ENCODE measurements at places on chromosomes 2 and 18.

- DNase-seq: no peak
Measured at GRCh38 chr2:47905386-47906156, 727 bp downstream of the FBXO11 start.

DNA sequence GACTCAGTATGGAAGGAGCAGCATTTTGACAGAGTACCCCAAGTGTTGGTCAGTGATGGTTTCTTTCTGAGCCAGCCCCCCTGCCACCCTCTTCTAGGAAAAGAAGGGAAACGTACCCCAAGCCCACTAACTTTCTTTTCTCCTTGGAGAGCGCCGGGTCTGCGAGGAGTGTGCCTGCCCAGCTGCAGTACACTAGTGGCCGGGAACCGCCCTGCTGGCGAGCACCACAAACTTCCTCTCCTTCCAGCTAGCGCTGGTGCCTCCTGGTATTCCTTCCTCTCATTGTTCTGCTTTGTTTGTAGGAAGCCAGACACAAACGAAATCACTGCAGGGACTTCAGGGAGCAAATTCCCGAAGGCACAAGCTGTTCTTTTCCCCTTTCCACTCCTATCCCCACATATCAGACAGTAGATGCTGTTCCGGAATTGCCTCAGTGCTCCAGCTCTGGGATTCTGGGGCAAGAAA, 1.8 kb downstream of the CCDC85A start:
- no peak for DNase-seq

DNA sequence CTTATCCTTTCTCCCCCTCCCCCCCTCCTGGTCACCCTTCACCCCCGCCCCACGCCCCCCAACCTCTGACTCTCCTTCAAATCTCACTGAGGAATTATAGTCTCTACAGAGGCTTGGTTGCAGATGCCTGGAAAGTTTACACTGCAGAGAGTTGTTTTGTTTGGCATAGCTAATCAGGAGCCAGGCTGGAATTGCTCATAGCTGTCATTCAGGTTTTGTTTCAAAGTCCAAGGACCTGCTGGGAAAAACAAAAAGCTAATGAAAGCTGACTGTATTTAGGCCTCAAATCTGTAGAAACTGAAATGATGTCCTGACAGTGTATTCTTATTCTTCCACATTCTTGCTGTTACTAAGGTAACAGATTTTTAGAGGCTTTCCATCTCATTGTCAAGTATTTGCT, 22.6 kb downstream of the GREB1L start:
- no peak for DNase-seq

- no peak for DNase-seq
Measured at GRCh38 chr2:44779793-44780192, 161.7 kb upstream of the SIX3 start.

DNA sequence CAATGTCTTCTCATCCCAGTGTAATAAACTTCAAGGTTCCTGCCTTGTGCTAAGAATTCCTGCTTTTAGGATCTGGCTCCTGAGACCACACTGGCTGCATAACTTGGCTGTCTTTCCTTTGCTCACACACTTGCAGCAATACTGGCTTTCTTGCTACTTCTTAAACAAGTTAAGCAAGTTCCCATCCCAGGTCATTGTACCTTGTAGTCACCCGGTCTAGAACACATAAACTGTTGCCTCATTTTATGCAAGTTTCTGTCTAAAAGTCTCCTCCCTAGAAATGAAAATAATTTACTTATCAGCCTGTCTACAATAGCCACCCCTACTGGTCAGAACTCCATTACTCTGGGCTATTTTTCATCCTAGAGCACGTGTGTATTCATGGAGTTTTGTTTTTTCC, 887.9 kb upstream of the FAM98A start:
- DNase-seq: no peak

DNA sequence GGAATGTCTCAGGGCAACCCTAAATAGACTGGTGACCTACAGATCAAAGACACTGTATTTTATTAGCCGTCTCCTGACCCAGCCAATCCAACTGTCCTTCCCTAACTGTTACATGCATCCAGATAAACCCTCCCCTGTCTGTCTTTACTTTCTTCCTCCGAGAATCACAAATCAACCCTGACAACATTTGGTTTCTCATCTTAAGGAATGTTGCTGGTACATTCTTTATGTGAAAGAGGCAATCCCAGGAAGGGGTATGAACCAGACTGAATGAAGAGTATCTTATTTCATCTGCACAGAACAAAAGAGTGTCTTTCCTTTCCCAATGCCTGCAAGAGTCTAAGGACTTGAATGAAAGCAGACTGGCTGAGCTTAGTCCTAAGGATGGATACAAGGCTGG, 113.9 kb upstream of the LTBP1 start:
- DNase-seq: no peak
